NCI-H187 (cell line): ENCODE measurements at places on chromosomes 16 and 17.

- DNase-seq: no peak
These were observed 7.8 kb downstream of the CCDC200 start for GRCh38 chr17:43220511-43221125.

DNA sequence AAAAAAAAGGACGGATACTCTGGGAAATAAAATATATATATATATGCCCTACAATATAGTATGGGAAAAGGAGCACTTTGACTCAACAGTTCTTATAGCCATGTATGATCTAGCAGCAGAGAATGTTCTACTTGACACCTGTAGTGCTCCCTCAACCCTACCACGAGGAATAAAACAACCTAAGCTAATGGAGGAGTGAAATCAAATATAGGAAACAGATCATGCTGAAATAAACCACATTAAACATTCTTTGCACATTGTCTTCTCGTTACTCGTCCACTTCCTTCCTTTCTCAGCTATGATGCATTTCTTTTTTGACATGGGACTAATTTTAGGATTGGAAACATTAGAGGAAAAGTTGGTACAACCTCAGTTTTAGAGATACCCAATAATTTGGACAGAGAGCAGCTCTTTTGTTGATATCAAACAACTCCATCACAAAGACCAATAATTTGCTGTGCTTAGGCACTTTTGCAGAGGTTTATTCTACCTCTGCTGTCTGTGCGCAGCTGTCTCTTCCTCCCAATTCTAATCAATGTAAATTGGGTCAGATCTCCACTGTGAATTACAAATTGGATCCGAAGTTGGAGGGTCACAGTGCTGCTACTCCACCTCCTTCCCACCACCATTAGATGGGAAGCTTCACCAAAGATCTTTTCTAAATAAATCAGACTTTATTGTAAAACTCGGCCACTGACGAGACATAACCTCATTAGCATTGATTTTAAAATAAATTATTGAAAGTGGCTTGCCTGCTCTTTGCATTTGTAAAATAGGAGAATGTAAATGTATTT, 65.8 kb downstream of the SNX11 start:
- no peak for DNase-seq

DNA sequence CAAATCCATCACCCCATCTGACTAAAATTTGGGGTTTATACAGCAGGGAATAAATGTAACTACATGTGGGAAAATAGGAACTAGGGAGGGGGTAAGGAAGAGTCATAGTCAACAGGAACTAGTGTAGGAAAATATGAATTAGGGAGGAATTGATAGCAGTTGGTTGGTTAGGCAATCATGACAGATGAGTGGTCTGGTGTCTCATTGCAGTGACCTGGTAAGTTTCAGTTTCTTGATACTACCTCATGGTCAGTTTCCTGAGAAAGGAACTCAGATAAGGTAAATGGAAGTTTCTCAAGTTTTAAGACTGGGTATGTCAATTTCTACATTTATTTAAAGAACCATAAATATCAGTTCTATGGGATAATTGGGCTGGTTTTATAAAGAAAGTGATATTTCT, 442.3 kb downstream of the NPIPA7 start:
- no peak for DNase-seq

DNA sequence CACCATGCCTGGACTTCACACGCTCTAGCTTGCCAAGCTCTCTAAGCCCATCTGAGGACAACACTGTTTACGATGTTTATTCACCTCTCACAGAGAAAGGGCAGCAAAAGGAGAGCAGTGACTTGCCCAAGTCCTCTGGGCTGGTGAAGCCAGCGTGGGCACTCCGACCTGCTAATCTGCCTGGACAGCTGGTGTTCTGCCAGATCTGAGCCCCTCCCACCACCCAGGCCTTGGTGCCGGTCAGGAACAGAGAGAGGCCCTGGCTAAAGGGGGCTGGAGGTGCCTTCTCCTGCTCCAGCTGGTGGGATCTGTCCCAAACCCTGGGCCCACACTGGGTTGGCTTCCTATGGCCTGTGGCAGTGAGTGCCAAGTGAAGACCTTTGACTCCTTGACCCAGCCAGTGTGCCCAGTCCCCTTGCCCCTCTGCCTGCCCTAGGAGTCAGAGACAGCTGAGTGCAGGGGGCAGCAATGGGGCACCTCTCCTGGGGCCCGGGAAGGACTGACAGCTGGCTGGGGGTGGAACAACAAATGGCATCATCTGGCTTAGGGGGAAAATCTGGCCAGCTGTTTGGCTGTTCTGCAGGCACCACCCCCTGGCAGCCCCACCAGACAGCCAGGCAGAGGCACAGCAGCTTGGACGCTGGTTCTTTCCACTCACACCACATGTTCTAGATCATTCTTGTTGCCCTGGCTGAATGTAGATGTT, 1.8 kb upstream of the SLC4A1 start:
- no peak for DNase-seq

- DNase-seq: no peak
These were observed 12.3 kb downstream of the LRRC3C start for GRCh38 chr17:39939588-39940419.

DNA sequence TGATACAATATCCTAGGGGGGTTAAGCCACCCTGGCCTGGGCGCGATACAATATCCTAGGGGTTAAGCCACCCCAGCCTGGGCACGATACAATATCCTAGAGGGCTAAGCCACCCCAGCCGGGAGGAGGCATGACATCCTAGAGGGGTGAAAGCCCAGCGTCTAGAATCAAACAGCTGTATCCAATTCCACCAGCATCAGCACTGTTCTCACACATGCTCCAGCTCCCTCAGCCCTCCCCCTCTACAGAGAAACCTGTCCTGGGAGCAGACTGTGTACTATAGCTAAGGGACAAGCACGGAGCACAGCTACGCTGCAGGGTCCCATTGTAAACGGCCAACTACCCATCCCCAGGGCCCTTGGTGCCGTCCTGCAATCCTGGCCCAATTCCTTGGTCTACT, 6.2 kb downstream of the GINS2 start:
- no peak for DNase-seq

GRCh38 chr17:4796552-4796920, 572 bp downstream of the PSMB6 start:
- DNase-seq: no peak

- no peak for DNase-seq
These were observed 16.9 kb downstream of the STXBP4 start for GRCh38 chr17:54985476-54985875.

DNA sequence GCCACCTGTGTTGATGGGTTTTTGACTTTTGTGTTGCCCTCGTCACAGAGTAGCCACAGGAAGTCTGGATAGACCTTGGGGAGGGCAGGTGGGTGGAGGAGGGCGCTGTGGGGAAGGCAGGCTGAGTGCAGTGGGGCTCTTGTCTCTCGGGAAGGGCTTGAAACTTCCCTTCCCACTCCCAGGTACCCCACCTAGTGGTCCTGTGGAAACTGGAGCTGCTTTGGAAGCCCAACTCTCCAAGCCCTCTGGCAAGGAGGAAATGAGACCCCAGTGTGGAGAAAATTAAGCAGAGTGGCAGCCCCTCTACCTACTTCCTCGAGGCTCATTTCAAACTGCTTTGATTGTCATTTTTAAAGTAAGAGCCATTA, 9.2 kb downstream of the CA5A start:
- DNase-seq: no peak

GRCh38 chr17:15432807-15433611, 34.4 kb downstream of the CDRT4 start:
- no peak for DNase-seq

GRCh38 chr17:81930142-81931125, 2.9 kb upstream of the MAFG start:
- DNase-seq: no peak

DNA sequence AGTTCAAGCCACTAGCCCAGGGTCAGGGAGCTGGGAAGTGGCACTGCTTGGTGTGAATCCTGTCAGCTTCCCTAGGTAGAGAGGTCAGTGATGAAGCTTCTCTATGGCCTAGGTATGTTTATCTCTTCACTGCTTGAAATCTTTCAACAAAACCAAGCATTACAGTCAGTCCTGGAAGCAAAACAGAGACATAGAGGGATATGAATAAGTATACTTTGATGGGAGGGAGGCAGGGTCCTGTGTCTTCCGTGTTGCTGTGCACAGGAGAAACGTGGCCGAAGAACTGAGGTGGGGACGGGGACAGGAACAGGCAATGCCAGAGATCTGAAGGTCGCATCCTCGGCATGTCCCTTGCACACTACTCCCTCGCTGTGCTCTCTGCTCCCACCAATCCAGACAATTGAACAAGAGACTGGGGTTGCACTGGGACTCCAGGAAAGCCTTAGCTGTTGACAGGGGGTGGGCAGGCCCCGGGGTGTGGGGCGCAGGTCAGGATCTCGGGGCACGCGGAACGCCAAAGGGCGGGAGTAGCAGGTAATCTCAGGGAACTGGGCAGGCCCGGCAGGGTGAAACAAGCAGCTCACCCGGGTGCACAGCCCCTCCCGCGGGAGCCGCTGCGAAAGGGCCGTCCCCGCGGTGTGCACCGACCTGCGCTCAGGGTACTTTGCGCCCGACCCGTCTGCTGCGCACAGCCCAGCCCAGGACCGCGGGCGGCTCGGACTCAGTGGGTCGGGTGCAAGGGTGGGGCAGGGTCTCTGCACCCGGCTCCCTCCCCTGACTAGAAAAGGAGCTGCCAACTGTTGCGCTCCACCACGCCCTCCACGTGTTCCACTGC, at the start of gene MT1H:
Gene MT1H, plus strand, starts transcription at position 810 of the 835 bp plus-strand sequence. CDS start 71 bp downstream, outside the sequence.
- no peak for DNase-seq

GRCh38 chr17:8186787-8187516, 3.0 kb downstream of the BORCS6 start:
- peak; percentile 78 for DNase-seq

DNA sequence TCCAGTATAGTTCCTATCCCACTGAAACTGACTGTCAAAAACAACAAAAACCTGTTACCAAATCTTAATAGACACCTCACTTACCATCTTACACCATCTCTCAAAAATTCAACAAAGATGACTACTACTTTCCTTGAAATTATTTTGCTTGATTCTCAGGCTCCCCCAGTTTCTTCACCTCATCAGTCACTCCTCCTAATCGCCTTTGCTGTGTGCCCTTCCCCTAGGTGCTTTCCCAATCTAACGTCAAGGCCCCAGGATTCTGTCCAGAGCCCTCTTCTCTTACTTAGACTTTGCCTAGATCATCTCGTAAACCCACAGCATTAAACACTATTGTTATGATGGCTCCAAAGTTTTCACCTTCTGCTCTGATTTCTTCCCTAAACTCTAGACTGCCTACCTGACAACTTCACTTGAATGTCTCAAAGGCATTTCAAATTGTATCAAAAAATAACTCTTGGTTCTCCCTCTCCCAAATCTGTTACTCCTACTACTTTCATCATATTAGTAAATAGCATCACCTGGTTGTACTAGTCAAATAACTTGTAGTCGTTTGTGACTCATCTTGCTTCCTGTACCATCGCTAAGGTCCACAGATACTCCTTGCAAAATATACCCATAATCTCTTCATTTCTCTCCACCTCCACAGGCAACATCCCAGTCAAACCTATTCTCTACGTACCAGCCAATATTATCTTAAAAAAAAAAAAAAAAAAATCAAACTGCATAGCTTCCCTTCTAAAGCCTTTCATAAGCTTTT, 18.0 kb downstream of the C16orf87 start:
- no peak for DNase-seq

GRCh38 chr17:43983515-43984411, 20.7 kb upstream of the NAGS start:
- no peak for DNase-seq

- DNase-seq: no peak
These were observed 849 bp upstream of the SOX15 start for GRCh38 chr17:7590743-7591142.

GRCh38 chr17:38544175-38544838, 61.4 kb downstream of the SRCIN1 start:
- no peak for DNase-seq

- DNase-seq: no peak
These were observed 464.7 kb upstream of the TOM1L1 start for GRCh38 chr17:54435966-54436365.

DNA sequence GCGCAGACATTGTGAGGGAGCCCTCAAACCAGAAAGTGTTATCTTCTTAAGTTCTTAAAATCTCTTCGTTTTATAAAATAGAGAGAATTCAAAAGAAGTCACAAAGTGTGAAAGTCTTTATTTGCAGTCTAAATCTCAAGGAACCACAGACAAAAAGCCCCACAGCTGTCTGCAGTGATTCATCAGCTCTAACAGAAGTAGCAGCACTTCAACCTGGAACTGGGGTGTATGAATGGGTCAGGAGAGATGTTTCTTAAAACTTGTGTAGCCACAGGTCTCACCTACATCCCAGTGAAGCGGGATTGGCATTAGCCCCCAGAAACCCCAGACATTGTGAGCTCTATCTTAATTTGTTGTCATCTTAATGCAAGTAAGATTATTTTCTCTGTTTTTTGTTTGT, 61.1 kb downstream of the CDYL2 start:
- DNase-seq: no peak

DNA sequence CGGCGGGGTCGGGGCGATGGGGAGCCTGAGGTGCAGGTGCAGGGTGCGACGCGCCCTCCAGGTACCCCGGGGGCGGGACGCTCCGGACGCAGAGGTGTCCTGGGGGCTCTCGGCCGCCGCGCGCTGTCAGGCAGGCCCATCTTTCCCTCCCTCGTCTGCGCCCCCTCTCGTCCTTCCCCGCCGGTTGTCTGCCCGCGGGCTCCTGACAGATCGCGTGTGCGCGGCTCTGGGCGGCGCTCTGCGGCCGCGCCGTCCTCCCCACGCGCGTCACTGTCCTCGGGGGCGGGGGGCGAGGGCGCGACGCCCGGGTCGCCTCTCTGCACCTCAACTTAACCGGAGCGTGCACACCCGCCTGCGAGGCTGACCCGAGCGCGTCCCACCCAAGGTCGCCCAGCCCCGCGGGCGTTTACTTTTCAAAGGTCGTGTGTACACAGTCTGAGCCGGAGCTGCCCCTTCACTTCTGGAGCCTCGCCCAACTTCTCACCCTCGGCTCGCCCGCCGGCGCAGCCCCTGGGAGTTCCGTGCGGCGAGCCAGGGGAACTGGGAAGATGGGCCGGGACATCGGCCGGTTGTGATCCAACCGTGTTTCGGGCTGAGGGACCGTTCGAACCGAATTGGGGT, 512 bp downstream of the AKAP1 start:
- peak; percentile 24 for DNase-seq

DNA sequence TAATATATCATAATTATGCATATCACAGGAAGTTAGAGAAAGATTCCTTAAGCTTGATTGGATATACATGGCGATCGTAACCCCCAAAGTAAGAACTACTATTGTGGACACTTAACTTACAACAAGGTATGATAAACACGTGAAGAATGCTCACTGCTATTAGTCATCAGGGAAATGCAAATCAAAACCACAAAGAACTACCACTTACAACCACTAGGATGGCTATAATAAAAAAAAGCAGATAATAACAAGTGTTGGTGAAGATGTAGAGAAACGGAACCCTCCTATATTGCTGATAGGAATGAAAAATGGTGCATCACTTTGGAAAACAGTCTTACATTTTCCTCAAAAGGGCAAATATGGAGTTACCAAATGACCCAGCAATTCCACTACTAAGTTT, 265.9 kb downstream of the SLC39A11 start:
- DNase-seq: no peak
